GOT3 (cell line): ENCODE measurements at places on chromosomes 12 and 14.

- no peak for DNase-seq
These were observed 506 bp downstream of the ESRRB start for GRCh38 chr14:76376409-76376877.

- DNase-seq, result no peak
These were observed 65.6 kb upstream of the FICD start for GRCh38 chr12:108449478-108449877.

- DNase-seq, result no peak
These were observed 185.1 kb downstream of the ADGRD1 start for GRCh38 chr12:131138638-131139362.

DNA sequence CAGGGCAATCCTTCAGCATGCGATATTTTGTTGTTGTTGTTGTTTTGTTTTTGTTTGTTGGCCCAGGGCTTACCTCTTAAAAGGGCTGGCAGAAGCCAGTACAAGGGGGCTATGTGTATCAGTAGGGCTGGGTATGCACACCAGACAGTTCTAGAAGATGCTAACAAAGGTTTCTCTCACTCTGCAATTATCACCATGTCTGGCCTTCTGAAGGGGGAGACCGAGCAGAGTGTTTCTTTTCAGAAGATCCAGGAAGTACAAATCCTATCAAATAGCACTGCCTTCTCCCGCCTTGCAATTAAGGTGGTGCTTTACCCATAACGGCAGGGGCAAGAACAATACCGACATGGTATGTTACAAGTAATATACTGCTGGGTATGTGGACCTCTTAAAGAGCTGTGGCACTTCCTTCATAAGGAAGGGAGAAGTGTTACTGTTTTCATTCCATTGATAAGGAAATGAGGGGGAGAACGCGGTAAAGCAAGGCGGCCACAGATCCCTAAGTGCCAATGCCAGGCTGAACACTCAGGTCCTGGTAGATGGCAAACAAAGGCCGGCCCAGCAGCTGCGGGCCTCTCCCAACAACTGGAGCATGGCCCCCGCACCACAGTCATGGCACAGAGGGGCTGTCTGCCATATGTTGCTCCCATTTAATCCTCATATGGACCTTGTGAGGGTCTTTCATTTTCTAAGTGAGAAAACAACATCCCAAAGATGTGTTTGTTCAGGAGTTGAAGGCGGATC lies 19.2 kb upstream of the CACNA2D4 start:
- no peak for DNase-seq

DNA sequence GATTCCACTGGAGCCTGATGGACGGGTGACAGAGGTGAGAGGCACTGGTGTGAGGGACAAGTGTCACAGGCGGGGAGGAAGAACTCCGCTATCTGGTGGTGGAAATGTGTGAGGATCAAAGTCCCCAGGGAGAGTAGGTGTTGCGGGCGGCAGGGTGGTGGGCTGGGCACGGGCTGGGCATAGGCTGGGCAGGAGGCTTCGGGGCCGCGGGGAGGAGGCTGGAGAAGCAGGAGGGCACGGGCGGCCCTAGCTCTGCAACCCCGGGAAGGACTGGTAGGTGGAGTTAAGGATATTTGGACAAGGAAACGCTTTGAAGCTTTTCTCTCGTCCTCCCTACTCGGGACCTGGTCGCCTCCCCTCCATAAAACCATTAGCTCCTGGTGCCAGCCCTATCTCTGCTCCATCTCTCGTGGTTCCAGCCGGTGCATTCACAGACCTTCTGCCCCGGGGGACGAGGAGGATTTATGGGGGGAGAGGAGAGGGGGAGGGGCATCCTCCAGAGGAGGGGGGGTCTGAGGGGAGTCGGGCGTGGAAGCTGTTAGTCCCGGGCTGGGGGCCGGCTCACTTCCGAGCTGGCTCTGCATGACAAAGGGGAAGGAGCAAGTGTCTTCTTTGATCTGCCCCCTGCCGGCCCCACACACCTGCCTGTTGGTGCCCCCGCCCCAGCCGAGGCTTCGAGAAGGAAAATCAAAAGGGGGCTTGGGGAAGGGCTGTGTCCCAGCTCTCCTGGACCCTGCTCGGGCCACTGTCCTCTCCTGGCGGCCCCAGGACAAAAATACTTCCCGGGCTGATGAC lies 504 bp downstream of the WNT5B start:
- DNase-seq, result no peak

DNA sequence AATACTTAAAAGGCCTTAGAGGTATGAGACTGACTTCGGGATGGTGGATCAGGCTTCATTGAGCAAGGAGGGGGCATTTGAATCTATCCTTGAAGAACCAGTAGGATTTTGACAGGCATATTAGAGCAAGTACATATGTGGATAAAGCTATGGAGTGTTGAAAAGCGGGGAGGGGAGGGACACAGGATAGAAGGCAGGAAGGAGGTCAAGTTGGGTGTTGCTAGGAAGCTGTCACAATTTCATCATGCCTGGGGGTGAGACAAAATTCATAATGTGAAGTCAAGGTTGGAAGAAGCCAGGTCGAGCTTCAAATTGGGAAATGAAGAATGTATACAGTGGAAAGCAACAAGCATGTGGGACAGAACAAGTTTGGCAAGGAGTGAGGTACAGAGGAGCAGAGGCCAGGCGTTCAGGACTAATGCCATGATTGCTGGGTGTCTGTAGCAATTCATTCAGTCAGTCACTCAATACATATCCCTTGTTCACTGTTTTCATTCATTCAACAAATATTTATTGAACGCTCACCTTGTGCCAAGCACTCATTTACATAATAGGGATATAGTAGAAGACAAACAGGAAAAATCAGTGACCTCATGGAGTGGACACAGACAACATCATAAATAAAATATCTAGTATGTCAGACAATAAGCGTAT lies 58.3 kb upstream of the LTA4H start:
- DNase-seq, result no peak

GRCh38 chr12:57560516-57560915 lies 10.7 kb downstream of the KIF5A start:
- no peak for DNase-seq

DNA sequence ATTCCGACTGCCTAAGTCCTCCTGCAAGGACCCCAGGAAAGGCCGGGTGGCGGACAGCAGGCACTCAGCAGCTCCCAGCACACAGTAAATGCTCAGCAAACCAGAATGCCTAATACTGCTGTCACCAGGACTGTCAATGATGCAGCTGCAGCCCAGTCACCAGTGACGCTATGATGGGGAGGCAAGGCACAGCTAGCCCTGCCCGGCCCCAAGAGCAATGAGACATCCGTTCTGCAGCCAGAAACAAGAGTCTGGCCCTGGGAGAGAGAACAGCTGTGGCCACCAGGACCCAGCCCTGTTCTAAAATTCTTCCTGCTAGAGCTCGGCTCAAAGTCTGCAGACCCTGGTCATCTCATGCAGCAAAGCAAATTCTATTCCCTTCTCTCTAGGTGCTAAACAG lies 69.8 kb downstream of the NCOR2 start:
- DNase-seq, result no peak

DNA sequence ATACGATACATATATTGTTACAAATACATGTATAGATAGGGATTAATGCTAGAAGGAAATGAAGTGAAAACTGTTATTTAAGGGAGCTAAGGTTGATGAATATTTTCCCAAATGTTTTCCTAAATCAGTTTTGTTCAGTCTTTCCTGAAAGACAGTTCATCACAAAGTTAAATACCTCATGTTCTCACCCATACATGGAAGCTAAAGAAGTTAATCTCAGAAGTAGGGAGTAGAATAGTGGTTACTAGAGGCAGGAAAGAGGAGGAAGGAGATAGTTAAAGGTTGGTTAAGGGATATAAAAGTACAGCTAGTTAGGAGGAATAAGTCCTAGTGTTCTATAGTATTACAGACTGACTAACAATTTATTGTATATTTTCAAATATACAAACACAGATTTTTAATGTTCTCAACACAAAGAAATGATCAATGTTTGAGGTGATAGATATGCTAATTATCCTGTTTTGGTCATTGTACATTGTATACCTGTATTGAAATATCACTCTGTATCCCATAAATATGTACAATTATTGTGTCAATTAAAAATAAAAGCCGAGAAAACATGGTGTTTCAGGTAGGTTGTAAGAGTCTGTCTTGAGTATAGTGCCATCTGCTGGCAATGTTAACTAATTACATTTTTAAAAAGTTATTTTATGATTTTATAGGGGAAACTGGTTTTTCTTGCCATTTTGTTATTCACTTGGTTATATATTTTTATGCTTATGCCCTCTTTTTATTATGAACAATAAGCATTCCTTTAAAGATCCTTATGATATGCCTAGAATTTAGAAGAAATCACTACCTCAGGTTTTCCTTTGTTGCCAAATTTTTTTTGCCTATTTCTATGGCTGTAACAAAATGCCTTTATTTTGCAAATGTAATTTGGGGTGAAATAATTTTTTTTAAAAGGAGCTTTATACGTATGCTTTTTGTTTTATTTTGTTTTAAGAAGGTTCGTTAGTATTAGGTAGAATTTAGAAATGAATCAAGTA lies 26.9 kb downstream of the ZDHHC17 start:
- no peak for DNase-seq

- no peak for DNase-seq
These were observed 15.0 kb upstream of the TMTC2 start for GRCh38 chr12:82671673-82672195.

DNA sequence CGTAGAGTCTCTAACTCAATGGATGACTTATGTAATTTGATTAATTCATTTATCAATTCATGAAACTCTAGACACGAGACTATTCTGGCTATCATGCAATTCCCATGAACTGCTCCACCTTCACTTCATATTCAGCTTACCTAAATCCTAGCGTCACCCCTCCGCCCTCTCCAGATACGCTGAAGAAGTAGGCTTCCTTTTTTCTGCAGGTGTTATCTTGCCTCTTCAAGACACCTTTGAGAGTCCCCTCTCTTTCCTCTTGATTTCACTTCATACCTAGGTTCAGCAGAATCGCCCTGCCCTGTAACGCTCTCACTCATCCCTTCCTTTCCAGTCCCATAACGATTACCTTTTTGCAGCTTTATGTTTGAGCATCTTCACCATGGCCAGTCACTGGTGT lies 4.0 kb upstream of the RNASE4 start:
- no peak for DNase-seq
